ENCODE measurements at places on chromosomes 4 and X.

DNA sequence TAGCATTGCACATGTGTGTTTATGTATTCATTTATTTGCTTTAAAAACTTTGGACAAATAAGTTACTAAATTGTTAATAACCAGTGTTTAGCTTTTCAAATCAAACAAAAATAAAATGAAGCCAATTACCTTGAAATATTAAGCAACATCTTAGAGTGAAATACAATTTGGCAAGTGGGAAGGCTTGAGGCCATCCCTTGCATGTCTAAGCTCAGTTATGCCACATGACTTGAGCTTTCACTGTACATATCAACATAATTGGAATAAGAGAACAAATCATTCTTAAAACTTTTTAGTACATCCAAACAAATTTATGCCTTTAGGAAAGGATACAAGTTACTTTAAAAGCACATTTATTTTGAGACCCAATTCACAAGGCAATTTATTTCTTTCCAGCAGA lies 640.6 kb downstream of the SPRY1 start:
- no peak for DNase-seq

DNA sequence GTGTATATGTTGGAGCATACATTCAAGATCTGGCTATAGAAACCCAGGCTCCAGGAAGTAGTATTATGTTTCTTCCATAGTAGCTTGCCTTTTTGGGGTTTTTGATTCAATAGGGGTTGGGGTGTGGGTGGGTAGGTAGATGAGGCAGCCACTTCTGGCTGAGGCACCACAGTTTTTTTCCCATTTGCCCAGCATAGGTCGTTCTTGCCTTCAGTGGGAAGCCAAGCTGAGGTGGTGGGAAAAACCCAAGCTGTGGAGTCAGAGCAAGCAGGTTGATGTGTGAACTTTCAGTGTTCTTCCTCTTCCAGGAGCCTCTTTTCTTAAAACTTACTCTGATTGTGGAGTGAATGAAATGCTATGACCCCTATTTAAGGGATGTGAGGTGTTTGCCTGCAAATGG lies 67.0 kb upstream of the RPS6KA3 start:
- DNase-seq = no peak

- DNase-seq = no peak
Measured at GRCh38 chr4:123298801-123299200, 97.8 kb upstream of the SPRY1 start.

DNA sequence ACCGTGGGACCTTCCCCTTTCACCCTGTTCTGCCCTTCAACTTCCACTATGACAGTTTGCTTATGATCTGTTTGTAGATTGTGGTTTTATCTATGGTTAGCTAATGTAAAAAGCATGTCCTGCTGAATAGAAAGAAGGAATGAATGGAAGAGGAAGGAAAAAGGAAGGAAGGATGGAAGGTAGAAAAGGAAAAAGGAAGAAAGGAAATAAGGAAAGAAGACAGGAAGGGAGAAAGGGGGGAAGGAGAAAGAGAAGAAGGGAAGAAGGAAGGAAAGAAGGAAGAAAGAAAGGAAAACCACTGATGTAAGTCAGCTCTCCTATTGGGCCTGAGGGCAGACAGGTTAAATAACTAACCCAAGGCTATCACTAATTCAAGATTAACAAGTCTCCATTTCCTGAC lies 319.1 kb upstream of the KLF3 start:
- DNase-seq = no peak

DNA sequence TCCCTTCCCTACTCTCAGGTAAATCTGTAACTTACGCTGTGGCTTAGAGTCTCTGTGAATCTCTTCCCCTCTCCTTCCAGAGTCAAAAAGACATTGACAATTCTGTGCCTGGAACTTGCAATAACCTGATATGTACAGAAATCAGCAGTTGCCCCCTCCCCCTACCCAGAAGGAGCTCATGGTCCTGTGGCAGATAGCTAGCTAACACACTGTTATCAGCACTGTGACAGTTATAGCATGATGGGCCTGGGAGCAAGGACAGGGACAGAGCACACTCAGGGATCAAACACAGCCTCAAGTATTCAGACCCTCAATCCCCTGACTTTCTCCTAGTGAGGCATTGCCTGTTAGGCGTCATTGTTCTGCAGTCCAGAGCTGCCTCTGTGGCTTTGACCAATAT lies 18.7 kb upstream of the MAGEA10 start:
- DNase-seq = no peak

- DNase-seq = no peak
Measured at GRCh38 chr4:176150704-176151103, 44.7 kb downstream of the SPATA4 start.

GRCh38 chr4:72119946-72120345 lies 88.1 kb downstream of the NPFFR2 start:
- no peak for DNase-seq

- DNase-seq = no peak
Measured at GRCh38 chrX:149121206-149121920, 383.7 kb downstream of the IDS start.

DNA sequence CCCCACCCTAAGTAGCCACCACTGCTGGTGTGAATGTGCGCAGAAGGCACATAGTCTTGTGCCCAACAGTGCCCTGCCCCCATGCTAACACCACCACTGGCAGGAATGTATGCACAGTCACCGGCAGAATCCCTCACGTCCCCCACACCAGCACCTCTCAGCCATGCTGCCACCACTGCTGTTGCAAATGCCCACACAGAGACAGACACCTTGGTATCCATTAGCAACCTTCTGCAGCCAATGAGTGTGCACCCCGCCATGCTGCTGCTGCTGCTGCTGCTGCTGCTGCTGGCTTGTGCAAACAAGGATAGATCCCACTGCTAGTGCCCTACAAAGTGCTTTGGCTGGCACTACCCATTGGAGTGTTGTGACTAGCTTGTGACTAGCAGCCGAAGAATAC lies 52.4 kb upstream of the MMAA start:
- DNase-seq = no peak

GRCh38 chr4:20895208-20895607 lies 194.9 kb downstream of the PACRGL start:
- DNase-seq = no peak

- no peak for DNase-seq
Measured at GRCh38 chr4:125315576-125316400, 1.0 kb downstream of the FAT4 start.

DNA sequence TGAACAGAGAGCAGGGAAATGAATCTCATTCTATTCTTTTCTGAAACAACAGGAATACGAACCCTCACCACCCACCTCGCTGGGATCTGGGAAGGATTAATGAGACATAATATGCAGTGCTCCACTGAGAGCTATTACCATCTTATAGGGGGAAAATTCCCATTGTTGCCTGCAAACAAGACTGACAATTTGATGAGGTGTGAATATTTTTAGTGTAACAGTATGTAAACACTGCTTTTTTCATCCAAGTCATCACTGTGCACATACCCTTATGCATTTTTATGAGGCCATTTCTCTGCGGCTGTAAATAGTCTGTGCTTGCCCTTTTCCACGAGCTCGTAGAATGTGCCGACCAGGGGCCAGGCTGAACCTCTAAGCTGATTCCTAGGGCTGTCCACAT lies 285.6 kb upstream of the CPEB2 start:
- DNase-seq = no peak

GRCh38 chr4:109803924-109804571 lies 2.2 kb upstream of the CFI start:
- DNase-seq = no peak

- DNase-seq = no peak
Measured at GRCh38 chrX:97909245-97909644, 1025.5 kb downstream of the RPA4 start.

DNA sequence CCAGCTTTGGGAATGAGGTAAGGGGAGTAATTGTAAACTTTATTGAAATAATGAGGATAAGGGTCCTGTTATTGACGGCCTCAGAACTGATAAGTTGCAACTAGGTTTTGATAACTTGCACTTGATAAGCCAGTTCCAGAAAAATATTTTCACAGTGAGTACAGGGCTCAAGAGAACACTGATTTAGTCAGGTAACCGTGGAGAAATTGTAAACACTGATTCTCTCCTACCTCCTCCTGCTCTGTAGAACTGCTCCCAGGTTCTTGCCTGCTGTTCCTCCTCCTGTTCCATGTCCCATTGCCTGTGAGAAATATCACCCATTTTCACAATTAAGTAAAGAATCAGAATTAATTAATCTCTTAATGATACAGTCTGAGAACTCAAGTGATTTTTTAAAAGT lies 55.0 kb upstream of the CXXC4 start:
- DNase-seq = no peak

- no peak for DNase-seq
Measured at GRCh38 chrX:10140264-10140663, 16.5 kb upstream of the CLCN4 start.

GRCh38 chr4:177351622-177352244 lies 42.1 kb downstream of the NEIL3 start:
- no peak for DNase-seq

Measured in SHP77 treated with DMSO at 0.1 percent for 48 hours (cell line).